Right ventricle myocardium superior (tissue), 1 donor: ENCODE measurements at places on chromosomes 12 and 14. TPM values are rescaled to one million over a fixed set of nuclear protein-coding genes. Genes with fewer than 3 reads are reported as not detected.

Gene FGF23
- total RNA-seq = not detected

Gene DCTN2
- 95.0 TPM for total RNA-seq

- no peak for DNase-seq
Measured at GRCh38 chr12:43912859-43913258, 77.0 kb downstream of the TMEM117 start.

- DNase-seq = no peak
Measured at GRCh38 chr14:44910821-44911220, 50.9 kb downstream of the KLHL28 start.

- DNase-seq = no peak
Measured at GRCh38 chr14:58270628-58271027, 26.0 kb downstream of the PSMA3 start.
